ENCODE measurements at places on chromosomes 12 and 14.

- no peak for DNase-seq
Observed at GRCh38 chr12:89875225-89875624, 166.6 kb upstream of the ATP2B1 start.

- DNase-seq: peak; percentile 31
Observed at GRCh38 chr14:56422703-56423213, 156.8 kb upstream of the TMEM260 start.

DNA sequence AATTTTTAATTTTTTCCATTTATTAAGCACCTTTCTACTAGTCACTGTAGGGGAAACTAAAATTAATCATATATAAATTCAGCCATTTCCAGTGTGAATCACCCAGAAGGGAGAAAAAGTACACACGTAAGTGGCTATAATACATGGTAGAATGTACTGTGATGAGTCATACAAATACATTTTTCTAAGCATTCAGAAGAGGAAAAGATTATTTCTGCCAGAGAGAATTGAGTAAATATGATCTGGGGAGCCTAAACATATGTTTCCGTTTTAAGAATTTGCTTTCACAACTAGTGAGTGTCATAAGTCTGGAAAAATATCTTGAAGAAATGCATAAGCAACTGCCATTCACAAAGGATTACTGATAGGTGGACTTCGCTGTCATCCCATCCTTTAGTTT is 102.8 kb downstream of the TGFB3 start:
- no peak for DNase-seq

DNA sequence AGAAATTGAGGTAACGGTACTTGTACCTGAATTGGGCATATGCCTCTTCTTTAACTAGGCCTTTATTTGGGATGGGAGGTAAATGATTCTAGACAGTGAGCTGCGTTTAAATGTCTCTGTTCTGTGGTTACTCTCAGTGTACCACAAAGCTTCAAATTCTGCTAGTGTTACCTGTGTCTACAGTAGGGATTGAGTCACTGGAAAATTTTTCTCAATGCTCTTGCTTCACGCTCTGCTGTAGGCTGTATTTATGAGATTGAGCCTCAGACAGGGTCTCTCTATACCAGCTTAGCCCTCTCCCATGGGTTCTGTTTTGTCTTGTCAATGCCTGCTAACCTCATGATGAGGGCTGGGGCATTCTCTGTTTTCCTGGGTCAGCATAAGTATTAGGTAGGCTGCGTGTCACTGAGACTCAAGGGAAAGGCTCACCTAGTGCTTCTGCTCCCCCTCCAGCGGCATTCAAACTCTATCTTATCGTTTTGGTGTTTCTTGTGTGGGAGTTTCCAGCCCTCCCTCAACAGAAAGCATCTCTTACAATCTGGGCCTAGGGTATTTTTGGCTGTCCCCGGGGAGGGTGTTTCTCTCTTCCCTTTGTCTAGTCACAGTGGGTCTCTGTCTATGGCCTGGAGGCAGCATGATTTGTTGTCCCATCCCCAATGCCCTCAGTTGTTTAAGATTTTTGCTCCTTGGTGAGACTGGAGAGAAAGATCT is 285.8 kb downstream of the ADGRD1 start:
- no peak for DNase-seq

- no peak for DNase-seq
Observed at GRCh38 chr12:62649412-62650138, 182.9 kb downstream of the MON2 start.

- DNase-seq: no peak
Observed at GRCh38 chr12:113862590-113863454, 103.3 kb downstream of the RBM19 start.
